ENCODE measurements at places on chromosomes 1 and 21. TPM values are rescaled to one million over a fixed set of nuclear protein-coding genes. Genes with fewer than 3 reads are reported as not detected.
A peak's percentile ranks its signal among the peaks of the same experiment; 100 is the strongest.

The NFASC gene
- not detected for polyA plus RNA-seq

GRCh38 chr1:5552787-5553484 is 439.3 kb downstream of the NPHP4 start:
- no peak for DNase-seq

DNA sequence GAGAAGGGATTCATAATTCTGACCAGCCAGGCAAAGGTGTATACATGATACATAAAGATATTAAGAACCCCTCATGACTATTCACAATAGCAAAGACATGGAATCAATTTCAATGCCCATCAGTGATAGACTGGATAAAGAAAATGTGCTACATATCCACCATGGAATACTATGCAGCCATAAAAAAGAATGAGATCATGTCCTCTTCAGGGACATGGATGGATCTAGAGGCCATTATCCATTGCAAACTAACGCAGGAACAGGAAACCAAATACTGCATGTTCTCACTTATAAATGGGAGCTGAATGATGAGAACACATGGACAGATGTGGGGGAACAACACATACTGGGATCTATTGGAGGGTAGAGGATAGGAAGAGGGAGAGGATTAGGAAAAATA is 21.4 kb downstream of the CR1L start:
- no peak for DNase-seq

The CFAP74 gene
- polyA plus RNA-seq, result not detected

DNA sequence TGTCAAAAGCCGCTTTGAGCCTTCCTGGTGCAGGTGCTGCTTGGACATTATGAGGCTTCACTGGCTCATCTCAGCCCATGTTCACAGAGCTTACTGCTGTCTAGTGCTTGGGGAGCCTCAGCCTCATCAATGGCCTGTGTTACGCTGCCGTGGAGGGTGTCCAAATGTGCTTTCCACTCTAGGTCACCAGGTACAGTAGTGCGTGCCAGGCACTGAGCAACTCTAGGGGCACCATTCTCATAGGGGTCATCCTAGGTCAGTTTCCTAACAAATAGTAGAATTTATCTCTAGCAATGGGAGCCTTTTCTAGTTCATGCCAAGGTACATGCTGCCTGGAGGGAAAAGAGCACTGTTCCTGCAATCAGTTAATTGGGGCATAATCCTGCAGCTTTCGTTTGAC is 193.8 kb downstream of the DYRK1A start:
- no peak for DNase-seq

The OLFM3 gene
- not detected for polyA plus RNA-seq

DNA sequence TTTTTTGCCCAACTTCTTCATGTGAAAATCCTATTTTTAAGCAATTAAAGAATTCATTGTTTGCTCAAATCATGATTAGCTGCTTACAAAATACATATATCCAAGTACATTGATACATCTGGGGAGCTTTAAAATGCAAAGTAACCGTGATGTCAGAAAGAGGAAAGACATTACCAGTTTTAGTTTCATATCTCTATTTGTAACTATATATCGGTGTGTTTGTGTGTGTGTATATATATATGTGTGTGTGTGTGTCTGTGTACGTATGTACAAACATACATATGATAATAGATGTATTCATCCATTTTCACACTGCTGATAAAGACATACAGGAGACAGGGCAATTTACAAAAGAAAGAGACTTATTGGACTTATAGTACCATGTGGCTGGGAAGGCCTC is 310.1 kb downstream of the DPYD start:
- no peak for DNase-seq

The CSF3R gene
- polyA plus RNA-seq, result not detected

DNA sequence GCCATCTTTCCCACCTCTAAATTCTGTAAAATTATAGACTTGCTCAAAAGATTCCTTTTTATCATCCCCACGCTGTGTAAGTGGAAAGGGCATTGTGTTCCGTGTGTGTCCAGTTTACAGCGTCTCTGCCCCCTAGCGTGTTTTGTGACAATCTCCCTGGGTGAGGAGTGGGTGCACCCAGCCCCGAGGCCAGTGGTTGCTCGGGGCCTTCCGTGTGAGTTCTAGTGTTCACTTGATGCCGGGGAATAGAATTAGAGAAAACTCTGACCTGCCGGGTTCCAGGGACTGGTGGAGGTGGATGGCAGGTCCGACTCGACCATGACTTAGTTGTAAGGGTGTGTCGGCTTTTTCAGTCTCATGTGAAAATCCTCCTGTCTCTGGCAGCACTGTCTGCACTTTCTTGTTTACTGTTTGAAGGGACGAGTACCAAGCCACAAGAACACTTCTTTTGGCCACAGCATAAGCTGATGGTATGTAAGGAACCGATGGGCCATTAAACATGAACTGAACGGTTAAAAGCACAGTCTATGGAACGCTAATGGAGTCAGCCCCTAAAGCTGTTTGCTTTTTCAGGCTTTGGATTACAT is 61.9 kb downstream of the POFUT2 start:
- DNase-seq, result no peak

- DNase-seq, result no peak
Observed at GRCh38 chr1:228338521-228339051, 68.0 kb downstream of the TRIM11 start.

GRCh38 chr1:228161866-228162265 is 3.7 kb upstream of the IBA57 start:
- no peak for DNase-seq

The UBXN10 gene
- not detected for polyA plus RNA-seq

The GRIK3 gene
- not detected for polyA plus RNA-seq

GRCh38 chr1:60813071-60813470 is 269.3 kb upstream of the NFIA start:
- no peak for DNase-seq

The SLC2A1 gene
- 52.5 TPM for polyA plus RNA-seq

DNA sequence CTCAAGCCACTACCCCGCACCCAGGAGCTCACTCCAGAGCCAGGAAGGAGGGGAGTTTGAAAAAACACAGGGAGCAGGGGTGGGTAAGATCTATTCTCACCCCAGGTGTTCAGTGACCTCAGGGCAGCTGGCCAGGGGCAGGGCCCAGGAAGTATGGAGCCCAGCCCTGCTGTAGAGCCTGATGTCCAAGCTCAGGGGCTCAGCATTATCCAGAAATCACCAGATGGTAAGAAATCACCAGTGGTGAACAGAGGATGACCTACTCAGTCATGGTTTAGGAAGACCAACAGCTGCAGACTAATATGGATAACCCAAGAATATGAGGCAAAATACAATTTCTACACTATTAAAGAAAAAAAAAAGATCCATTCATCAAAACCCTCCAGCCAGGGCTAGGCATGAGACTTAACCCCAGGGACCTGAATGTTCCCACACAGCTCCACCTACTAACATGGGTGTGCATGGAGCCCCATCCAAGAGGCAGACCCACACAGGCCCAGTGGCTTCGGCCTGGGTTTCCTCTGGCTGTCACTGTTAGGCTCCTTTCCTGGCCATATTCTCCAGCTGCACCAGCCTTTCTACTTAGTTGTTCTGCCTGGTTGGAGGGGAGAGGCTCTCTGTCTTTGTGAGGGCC is 67.6 kb downstream of the KCNN3 start:
- DNase-seq, result no peak

- no peak for DNase-seq
Observed at GRCh38 chr1:26210147-26210870, 19.9 kb downstream of the CATSPER4 start.

The KRTAP13-1 gene
- not detected for polyA plus RNA-seq

GRCh38 chr1:6103854-6104530 is 58.3 kb downstream of the KCNAB2 start:
- no peak for DNase-seq

DNA sequence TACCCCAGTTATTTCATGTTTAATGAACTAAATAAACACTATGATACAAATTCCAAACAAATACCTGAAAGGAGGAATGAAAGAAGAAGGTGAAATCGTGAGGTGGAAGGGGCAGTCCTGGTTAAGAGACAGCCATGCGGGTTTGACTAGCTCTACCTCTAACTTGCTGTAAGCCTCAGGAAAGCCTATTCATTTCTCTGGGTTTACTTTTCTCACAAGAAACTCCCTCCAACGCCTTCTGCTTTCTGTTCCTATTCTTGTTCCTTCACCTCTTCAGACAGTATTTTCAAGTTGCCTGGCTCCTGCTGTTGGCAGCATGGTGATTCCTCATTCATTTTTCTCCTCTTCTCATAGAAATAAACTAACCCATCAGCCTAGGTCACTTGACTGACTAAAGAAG is 92.4 kb downstream of the NTPCR start:
- DNase-seq, result no peak

DNA sequence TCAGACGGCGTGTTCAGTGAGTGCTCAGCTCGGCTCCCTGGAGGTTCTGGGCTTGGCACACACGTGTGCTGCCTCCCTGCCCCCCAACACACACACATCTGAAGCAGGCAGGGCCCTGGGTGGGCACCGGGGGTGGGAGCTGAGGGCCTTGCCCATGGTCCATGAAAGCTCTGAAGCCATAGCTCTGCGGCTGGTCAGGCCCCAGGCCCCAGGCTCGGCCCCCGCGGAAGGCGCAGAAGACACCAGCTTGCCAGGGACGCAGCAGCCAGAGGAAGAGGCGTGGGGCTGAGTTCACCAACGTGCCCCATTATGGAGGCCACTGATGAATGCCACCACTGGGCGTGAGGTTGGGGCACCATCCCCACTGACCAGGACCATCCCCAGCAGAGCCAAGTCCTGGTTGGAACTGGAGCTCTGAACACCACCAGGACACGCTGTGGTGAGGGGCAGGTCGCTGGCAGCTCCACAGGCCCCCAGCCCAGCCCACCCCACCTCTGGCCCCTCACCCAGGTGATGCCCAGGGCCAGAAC is 4.2 kb downstream of the AURKAIP1 start:
- DNase-seq, result no peak

GRCh38 chr1:225875044-225875815 is 7.0 kb downstream of the TMEM63A start:
- no peak for DNase-seq

DNA sequence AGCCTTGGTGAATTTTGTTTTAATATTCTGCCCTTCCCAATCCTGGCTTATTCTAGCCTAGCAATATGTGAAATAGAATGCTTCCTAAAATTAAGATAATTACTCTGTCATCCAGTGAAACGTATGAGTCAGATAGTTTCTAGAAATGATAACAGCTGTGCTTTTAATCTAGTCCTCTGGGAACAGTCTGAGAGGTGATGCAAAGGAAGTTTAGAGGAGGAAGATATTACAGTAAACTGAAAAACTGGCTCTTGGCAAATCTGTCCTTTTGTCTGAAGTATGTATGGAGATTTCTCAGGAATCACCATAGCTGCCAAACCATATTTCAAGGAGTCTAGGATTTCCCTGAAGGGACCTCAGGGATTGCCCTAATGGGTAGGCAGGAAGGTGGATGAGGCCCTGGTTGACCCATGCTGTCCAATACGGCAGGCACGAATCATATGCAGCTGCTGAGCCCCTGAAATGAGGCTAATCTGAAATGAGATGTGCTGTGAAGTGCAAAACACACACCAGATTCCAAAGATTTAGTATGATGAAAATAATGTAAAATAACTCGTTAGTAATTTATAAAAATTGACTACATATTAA is 70.8 kb upstream of the LBR start:
- DNase-seq, result no peak

- no peak for DNase-seq
Observed at GRCh38 chr1:225977937-225978748, 21.0 kb downstream of the SDE2 start.

- DNase-seq, result peak; percentile 84
Observed at GRCh38 chr1:201748335-201748734, 80.6 kb upstream of the IPO9 start.

GRCh38 chr21:41585199-41585994 is 77.4 kb upstream of the TMPRSS2 start:
- DNase-seq, result no peak

DNA sequence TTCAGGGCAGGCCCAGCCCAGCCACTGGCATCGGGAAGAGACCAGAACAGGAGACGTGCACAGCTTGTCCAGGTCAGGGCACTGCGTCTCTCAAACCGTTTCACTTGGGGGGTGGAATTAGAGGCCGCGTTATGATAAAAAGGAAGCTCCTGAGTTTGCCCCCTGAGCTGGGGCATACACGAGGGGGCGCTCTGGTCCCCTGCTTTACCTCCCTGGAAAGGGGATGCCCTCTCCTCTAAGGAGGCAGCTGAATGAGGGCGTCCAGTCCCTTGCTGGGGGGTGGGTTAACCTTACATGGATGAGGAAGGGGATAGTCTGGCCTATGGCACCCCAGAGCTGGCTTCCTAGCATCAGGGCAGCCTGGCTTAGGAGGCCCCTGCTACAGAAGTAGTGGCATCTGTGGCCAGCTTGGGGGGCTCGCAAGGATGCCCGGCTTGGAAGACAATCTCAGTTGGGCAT is 2.3 kb downstream of the MYOG start:
- DNase-seq, result no peak

GRCh38 chr1:209667103-209667502 is 8.1 kb upstream of the G0S2 start:
- DNase-seq, result no peak

The RHBDL2 gene
- polyA plus RNA-seq, result 0.06 TPM

- DNase-seq, result no peak
Observed at GRCh38 chr1:83970114-83970513, 28.8 kb downstream of the TTLL7 start.

- DNase-seq, result no peak
Observed at GRCh38 chr1:61046434-61046833, 35.9 kb upstream of the NFIA start.

DNA sequence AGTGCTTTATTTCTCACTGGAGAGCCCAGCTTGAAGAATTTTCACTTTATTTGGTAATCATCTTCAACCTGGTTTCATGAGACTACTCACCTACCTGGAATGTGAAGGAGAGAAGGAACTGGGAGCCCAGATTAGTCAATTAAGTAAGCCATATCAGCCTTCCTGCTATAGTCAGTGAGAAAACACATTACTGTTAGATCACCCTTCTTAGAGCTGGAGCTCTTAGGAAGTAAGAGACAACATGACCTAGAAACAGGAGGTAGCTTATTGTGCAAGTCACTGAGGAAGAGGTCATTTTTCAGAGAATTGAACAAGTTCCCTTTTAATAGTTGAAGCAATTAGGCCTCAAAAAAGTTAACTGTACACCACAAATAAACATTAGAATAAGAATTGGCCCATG is 49.2 kb upstream of the TEKT2 start:
- peak; percentile 39 for DNase-seq

- no peak for DNase-seq
Observed at GRCh38 chr21:23488245-23488644, 2119.0 kb downstream of the MRPL39 start.

DNA sequence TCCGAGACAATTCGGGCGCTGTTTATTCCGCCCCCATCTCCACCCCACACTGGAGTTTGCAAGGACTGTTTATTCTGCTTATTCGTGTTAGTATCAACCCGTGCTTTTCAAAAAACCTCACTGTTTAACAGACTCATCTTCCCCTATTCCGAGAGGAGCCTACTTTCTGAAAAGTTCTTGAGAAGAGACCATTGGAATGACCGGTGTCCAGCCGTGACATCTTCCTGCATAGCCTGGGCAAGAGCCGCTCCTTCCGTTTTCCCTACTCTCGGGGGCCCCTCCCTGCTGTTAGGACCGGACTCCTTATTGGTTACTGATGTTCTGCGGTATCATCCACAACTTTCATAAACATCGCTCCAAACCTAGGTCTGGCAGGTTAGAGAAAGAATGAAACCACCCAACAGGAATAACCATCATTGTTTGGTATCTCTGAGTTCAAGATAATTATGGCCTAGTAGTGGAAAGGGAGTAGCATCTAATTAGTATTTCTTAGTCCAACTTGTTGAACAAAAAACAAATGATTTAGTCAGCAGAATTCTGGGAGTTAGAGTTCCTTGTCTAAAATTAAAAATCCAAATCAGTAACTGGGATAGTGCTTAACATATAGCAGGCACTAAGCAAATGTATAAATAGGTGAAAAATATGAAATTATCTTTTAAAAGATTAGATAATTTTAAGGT is 837 bp downstream of the STXBP3 start:
- DNase-seq, result peak; percentile 87

The CYP4A22 gene
- not detected for polyA plus RNA-seq

- no peak for DNase-seq
Observed at GRCh38 chr21:43992121-43992520, 20.0 kb upstream of the TRAPPC10 start.

The SERTAD4 gene
- polyA plus RNA-seq, result 3.5 TPM

Data from endothelial cell of umbilical vein (primary cell).